Mesothelial cell of epicardium (in vitro differentiated cells): ENCODE measurements at places on chromosomes 1 and 21.
A peak's percentile ranks its signal among the peaks of the same experiment; 100 is the strongest.

DNA sequence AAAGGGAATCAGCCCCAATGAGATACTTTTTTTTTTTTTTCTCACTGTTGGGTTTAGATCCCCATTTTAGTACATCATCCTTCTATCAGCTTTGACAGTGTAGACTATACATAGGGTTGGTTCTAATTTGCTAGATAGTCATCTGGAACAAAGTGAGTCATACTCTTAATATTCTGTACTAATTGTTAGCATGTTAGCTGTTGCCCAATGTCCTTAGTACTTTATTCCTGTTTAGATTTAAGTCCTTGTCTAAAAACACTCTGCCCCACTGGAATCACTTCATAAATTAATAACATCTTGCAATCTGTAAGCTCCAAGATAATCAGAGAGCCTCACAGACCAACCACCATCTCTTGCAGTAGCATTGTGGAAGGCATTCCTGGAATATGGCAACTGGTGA is 209.8 kb upstream of the KIAA0040 start:
- DNase-seq: no peak

DNA sequence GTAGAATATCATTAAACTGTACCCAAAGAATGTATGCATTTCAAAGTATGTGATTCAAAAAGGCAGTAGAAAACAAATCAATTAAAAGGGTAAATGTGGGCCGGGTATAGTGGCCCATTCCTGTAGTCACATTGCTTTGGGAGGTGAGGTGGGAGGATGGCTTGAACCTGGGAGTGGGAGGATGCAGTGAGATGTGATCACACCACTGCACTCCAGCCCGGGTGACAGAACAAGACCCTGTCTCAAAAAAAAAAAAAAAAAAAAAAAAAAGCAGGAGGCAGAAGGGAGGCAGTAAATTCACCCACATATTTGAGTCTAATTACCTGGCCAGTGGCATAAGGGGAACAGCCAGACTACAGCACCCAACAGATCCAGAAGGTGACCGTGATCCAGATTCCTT is 17.9 kb upstream of the PRSS38 start:
- no peak for DNase-seq

DNA sequence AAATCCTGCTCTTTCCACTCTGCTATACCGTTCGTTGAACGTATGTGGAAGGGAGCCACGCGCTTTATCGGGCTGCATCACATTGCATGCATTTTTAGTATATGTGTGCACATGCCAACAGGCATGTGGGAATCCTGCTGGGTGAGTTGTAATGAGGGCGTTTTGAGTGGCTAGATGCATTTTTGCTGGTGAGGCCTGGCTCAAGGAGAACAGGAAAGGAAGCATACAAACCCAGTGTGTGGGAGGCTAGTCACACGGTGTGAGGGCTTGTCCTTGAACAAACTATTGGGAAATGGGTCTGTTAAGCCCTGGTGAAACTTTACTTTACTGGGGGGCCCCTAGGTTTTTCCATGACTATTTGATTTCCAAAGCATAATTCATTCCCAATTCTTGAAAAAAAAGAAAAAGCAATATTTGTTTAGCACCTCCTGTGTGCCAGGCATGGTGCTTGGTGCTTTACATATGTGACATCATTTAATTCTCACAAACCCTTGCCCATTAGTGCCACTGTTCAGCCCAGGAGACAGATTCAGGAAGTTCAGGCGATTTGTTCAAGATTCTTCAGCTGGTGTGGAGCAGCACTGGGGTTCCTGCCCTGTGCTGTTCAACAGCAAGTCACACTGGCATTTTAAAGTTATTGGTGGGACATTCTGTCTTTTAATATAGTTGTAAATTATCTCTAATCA is 25.6 kb upstream of the JUN start:
- DNase-seq: no peak

- no peak for DNase-seq
These were observed 36.6 kb downstream of the CCDC185 start for GRCh38 chr1:223429821-223430220.

DNA sequence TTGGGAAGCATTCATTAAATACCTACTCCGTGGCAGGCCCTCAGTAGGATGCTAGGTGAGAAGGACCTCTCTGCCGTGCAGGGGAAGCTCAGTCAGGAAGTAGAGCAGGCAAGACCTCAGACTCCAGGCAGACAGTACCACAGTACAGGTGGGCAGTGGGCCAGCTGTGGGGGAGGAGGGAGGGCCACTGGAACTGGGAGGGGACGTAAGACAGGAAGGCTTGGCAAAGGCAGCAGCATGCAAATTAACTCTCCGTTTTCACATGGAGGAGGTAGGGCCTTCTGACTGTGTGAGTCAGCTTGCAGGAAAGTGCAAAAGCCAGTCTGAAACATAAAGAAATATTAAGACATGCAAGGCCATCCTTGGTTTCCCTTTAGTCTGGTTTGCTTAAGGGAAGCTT is 157.7 kb downstream of the TRIM33 start:
- DNase-seq: peak; percentile 61

- DNase-seq: no peak
These were observed 401.3 kb downstream of the HHAT start for GRCh38 chr1:210730023-210730422.

GRCh38 chr1:177424744-177425143 is 254.0 kb downstream of the BRINP2 start:
- no peak for DNase-seq

GRCh38 chr1:173682184-173682583 is 12.5 kb upstream of the ANKRD45 start:
- DNase-seq: no peak

GRCh38 chr1:240555524-240555923 is 56.4 kb downstream of the GREM2 start:
- no peak for DNase-seq

- DNase-seq: no peak
These were observed 70.7 kb upstream of the PDC start for GRCh38 chr1:186531561-186532165.

GRCh38 chr1:160365325-160365724 is 1.5 kb upstream of the NHLH1 start:
- DNase-seq: no peak

- DNase-seq: no peak
These were observed 98.2 kb downstream of the PTPN14 start for GRCh38 chr1:214453109-214453722.

- DNase-seq: no peak
These were observed 111.7 kb upstream of the IRF2BP2 start for GRCh38 chr1:234721476-234722269.

GRCh38 chr1:73066866-73067265 is 784.5 kb upstream of the NEGR1 start:
- DNase-seq: no peak

DNA sequence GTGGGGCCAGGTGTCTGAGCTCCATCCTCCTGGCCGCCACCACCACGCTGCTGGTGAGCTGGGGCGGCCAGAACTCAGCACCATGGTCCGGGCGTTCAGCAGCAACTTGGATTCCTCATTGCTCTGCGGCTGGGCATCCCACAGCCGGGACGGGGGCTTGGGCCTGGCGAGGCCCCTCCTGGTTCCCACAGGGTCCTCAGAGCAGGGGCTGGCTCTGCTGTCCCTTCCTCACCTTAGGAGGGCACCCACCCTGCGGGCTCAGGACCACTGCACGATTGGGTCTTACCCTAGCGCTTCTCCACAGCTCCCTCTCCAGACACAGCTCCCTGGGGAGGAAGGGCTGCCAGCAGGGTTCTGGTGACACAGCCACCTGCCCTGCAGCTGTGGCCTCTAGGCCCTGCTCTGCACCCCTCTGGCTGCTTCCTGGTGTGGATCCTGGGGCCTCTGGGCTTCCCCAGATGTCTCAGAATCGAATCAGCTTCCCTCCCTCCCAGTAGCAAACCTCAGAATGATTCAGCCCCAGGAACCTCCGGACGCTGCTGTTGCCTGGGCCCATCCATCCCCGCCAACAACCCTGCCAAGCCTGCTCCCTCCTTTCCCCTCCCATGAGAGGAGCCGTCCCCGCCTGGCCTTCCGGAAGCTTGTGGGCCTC is 25.0 kb downstream of the CRYAA start:
- DNase-seq: no peak

DNA sequence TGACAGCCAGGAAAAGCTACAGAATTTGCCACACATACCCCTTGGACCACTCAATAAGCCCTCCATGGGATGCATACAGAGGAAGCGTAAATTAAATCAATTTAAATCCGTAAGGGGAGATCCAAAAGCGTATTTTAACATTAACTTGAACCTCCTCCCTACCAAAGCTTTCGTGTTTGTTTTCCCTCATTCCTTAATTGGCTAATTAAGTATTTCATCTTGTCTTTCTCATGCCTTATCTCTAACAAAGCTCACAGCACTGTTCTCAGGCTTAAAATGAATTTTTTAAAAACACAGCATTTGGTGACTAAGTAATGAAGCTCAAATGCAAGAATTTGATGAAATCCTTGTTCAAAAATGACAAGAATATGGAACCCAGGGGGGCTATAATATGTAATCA is 3.1 kb downstream of the PTPN14 start:
- no peak for DNase-seq

DNA sequence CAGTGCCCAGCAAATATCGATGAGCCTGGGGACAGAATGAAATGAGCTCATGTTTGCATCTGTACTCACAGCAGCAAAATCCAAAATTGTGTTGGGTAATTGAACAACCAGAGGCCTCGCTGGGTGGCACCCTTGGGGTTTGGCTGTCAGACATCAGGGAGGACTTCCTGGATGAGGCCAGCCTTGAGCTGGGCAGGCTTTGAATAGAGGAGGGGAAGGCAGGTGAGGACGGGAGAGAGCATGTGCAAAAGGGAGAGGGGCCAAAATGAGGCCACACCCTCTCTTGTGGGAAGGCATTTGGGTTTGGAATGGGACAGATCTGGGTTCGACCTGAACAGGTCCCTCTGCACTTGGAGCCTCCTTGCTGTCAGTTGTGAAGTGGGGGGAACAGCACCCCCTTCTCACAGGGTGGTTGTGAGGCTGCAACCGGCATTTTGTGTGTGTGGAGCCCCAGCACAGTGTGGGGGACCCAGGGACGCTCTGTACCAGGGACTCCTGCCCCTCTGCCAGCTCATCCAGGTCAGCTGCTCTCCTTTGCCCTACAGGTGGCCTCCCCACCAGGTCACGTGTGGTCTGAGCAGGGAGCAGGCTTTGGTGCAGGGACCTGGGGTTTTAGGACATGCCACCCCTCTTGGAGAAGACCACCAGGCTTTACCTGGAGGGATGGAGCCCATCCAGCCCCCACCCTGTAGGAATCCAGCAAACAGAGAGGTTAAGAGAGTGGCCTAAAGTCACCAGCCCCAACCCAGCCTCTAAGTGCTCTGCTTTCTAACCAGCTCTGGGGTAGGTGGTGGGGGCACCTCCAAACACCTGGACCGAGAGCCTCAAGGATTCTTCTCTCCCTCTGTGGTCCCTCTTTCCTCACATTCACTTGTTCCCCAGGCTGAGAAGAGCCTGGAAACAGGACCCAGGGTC is 521.8 kb downstream of the PTPRU start:
- no peak for DNase-seq

- DNase-seq: no peak
These were observed 69.0 kb downstream of the HMCN1 start for GRCh38 chr1:185803241-185803640.

DNA sequence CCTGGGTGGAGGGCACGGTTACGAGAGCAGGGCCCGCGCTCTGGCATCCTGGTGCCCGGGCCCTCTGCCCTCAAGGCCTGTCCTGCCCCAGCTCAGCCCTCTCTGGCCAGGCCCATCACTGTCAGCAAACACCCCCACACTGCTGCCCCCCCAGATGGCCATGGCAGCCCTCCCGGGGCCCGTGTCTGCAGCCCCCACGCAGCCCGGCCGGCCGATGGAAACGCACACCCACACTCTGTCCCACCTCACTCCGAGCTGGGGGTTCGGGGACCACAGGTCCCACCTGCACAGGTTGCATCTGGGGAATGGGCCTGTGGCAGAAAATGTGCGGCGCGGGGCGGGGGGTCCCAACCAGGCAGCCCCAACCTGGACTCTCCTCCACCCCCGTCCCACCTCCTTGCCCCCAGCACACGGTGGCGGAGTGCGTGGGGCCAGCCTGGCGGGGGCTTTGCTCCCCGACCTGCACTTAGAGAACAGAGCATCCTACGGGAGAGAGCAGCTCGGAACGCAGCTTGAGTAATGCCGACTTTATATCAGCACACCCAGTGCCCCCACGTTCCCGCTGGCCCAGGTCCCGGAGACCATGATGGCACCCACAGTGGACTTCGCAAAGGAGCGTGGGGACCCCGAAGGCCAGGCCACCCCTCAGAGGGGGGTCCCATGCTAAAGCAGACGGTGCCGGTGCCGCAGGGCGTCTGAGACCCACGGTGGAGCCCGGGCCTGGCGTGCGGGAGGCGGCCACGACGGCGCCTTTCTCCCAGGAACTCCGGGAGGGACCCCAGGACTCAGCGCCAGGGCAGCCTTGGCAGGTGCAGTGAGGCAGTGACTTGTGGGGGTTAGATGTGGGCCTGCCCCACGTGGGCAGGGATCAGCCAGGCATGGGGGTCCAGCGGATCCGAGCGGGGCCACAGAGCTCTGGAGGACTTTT is 7.5 kb upstream of the RNF223 start:
- peak; percentile 37 for DNase-seq

DNA sequence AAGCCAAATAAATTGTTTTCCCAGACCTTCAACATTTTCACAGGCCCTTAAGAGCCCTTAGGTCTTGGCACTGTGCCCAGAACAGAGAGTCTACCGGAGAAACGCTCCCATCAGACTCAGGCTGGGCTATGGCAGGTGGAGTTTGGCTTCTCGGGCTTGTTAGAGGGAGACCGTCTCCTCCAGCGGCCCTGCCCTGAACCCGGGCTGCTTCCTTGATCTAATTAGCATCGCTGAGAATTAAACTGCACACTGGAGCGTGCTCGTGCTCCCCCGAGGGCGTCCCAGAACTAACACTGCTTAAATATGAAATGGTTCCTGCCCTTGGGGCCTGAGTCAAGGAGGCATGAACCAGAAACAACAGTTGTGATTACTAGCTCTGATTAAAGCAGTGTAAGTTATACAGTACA is 634.4 kb downstream of the MATN1 start:
- DNase-seq: peak; percentile 55

DNA sequence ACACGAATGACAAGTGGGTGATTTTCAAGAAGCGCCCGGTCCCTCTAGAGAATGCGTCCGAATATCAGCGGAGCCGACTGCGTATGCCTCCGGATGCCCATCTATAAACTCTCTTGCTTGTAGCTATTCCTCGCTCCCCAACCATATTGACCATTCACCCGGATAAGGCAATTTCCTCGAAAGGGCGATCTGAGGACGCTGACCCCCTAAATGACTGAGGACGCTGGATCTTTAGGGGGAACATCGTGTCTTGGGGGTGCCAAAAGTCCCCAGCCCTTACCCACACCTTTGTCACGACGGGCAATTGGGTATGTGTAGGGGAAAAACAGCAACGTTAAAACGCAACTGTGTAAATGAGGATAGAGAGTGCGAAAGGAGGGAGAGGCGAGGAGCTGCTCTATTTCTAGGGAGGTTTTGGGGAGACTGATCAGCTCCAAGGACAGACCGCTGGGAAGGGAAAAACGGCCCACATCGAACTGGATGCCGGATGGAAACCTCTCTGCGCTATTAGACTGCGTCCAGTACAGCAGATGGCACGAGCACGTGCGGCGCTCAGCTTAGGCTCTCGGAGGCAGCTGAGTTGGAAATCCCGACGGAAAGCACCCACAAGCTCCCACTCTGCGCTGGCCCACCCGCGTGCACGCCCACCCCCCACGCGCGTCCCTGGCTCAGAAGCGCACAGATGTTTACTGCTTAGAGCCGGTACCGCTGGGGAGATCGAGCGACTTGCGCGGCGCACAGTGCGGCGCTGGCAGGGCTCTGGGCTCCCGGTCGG is 2.9 kb upstream of the PRRX1 start:
- peak; percentile 43 for DNase-seq

- DNase-seq: no peak
These were observed 191.2 kb downstream of the GRIK1 start for GRCh38 chr21:29748391-29749167.

GRCh38 chr1:66532798-66533783 is 862 bp upstream of the SGIP1 start:
- no peak for DNase-seq
